ENCODE measurements at places on chromosomes 3 and 15. TPM values are rescaled to one million over a fixed set of nuclear protein-coding genes. Genes with fewer than 3 reads are reported as not detected.

SERINC4 gene
- not detected for total RNA-seq

SERPINI2 gene
- 3.9 TPM for total RNA-seq

ACVR2B gene
- 11.7 TPM for total RNA-seq

ZMAT3 gene
- total RNA-seq = 13.5 TPM

VIPR1 gene
- 5.2 TPM for total RNA-seq

CHRD gene
- total RNA-seq = 9.1 TPM

TRANK1 gene
- total RNA-seq = 40.1 TPM

GRCh38 chr3:61111825-61112224 lies 139.4 kb downstream of the FHIT start:
- DNase-seq = no peak

DNA sequence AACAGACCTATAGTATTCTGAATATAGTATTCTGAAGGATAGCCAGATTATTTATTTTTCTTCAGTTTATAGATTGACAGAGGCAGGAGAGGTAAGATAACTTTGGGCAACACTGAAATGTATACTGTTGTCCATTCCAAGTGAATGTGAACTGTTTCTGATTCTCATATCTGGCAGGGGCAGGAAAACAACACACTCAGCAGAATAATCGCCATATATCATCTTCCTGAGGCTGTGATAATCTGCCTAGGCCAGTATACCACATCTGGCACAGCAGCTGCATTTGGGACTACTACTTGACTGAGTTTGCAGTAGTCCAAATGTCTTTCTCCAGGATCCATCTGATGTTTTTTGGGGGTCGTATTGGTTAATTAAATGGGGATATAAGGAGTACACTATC lies 22.4 kb upstream of the SETD2 start:
- no peak for DNase-seq

- no peak for DNase-seq
Observed at GRCh38 chr3:96331341-96331740, 483.1 kb upstream of the EPHA6 start.

DNA sequence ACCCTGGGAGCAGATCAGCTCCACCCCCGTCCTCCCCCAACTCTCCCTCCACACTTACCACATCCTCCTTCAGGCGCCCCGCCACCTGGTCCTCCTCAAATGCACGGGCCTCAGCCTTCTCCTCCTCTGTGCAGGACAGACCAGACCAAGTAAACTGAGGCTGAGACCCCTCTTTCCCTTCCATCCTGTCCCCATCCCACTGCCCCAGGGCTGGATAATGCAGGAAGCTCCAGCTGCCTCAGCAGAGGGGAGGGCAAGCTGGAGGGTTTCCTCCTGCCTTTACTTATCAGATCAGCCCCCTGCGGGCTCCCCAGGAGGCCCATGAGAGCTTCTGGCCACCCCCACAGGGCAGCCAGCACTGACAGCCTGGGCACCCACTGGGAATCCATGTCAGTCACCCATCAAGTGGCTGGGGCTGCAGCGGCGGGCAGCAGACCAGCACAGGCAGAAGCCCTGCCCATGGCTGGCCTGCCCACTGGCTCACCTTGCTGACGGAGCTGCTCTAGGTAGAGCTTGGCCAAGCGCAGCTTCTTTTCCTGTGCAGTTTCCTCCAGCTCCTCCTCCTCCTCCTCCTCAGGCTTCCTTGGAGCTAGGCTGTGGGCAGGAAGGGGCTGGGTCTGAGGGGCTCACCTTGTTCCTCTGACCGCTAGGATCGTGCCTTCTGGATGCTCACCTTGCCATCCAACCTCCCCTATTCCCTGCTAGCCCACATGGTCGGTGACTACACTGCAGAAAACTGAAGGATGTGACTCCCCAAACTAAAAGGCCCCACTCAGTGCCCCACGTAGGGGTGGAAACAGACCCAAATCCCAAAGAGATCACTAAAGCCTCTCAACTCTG lies 3.9 kb downstream of the RRP9 start:
- no peak for DNase-seq

DNA sequence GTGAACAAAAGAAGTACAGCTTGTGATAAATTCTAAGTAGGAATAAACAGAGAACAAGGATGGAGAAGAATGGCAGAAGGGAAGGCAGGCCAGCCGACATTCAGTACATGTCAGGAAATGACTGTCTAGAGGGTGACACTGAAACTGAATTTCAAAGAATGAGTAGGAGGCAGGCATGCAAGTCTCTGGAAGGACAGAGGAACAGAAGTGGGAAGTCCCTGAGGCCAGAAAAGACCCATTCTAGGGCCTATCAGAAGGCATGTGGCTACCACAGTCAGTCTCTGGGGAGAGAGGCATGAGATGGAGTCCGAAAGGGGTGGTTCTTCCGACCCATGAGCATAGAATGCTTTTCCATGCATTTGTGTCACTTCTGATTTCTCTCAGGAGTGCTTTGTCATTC lies 243.5 kb upstream of the UBE2E2 start:
- DNase-seq = no peak

GRCh38 chr15:99616773-99617342 lies 51.1 kb downstream of the MEF2A start:
- no peak for DNase-seq

DNA sequence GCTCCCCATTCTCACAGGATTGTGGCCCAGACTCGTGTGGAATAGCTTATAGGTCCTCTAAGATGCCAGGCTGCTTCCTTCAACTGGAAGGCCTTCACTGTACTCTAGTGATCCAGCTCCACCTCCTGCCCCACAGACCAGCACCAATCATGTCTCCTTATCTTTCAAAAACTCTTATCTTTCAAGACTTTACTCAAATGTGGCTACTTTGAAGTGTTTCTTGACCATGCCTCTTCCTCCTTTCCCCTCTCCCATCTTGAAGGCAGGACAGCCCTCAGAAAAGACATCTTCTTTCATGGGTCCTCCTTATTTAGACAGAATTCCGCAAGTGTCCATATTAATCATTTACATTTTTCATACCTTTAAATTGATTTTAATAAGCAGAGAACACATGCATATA lies 142.3 kb downstream of the CHST2 start:
- DNase-seq = no peak

DNA sequence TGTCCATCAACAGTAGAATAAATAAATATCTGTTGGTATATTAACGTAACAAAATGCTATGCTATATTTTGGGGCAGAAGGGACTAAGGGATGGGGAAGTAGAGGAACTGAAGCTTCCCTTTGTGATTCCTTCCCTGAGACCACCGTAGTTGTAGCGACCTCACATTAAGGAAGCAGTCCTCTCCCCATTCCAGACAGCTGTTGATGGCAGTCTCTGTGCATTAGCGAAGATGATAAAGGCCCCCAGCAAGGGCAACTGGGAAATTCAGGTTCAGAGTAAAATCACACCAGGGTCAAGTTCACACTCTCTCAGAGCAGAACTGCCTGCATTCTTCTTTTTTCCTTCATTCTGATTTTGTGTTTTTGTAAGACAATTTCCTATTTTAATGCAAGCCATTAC lies 259.0 kb downstream of the MEX3B start:
- no peak for DNase-seq

DNA sequence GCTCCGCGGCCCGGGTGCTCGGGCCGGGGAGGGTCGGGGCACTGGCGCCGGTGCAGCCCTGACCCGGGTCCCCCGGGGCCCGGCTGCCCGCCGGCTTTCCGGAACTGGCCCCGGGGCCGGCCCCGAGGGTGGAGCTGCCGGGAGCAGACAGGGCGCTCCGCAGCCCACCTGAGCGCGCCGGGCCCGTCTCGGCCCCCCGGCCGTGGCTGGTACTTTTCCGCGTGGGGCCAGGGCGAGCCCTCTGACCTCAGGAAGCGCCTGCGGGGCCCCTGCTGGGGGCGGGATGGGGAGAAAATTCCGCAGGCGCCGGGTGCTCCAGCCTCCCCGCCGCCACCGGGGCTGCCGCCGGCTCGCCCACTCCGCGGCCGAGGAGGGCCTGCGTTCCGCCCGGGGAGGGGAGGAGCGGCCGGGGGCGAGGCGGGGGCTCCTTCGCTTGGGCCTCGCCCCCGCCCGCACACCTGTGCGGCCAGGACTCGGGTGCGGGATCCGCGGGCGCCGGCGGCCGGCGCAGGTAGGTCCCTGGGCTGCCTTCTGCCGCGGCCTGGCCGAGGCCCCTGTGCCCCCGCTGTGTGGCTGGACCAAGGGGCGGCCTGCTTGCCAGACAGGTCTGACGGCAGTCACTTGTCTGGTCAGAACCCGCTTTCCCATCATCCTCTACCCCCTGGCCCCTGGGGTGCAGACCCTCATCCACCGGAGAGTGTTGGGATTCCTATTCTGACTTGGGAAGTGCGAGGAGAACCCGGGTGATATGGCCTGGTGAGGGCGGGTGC lies 3.5 kb downstream of the FURIN start:
- no peak for DNase-seq

Data from urinary bladder (tissue), 4 donors.